ENCODE measurements at places on chromosomes 1 and 21. TPM values are rescaled to one million over a fixed set of nuclear protein-coding genes. Genes with fewer than 3 reads are reported as not detected.
A peak's percentile ranks its signal among the peaks of the same experiment; 100 is the strongest.

The CLCA4 gene
- not detected for total RNA-seq

The PLA2G2C gene
- total RNA-seq = not detected

- no peak for DNase-seq
These were observed 12.6 kb downstream of the METTL13 start for GRCh38 chr1:171794085-171794484.

DNA sequence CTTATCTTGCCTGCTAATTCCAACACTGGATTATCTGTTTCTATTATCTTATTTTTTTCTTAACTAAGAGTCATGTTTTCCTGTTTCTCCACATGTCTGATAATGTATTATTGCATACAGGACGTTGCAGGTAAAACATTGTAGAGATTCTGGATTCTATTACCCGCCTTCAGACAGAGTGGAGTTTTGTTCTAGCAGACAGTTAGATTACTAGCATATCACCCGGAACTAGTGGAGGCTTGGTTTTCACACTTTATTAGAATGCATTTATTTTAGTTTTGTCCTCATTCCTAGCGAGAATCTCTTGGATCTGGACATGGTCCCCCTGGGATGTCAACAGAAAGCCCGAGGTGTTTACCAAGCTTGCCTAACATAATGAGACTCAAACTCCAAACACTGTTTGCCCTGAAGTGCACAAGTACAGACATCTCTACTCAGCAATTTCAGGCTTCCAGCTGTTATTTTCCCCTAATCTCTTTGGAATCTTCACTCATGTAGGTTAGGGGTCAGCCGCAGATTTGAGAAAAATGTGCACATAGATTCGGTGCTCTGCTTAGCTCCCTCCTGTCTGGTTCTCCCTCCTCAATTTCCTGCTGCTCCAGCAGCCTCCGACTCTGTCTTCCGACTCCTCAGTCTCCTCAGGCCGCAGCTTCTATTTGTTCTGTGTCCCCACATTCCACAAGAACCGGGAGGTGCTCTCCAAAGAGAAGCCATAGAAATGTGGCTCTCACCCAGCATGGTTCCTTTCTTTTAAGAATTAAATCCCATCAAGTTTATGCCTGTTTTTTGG lies 36.8 kb upstream of the PTPRF start:
- DNase-seq = no peak

DNA sequence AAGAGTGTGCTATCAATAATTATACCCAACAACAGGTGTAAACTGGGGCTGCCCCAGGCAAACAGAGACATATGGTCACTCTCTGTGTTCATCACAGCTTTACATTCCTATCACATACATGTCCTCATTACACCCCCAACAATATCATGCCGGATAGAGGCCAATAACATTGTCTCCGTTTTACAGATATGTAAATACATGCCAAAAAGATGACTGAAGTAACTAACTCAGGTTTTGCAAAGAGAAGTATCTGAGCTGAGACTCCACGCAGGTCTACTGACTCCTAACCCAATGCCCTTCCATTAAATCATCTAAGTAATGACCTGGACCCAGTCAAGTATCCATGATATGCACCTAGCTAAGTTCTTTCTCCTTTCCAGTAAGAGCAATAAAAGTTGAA lies 55.0 kb downstream of the JAK1 start:
- no peak for DNase-seq

DNA sequence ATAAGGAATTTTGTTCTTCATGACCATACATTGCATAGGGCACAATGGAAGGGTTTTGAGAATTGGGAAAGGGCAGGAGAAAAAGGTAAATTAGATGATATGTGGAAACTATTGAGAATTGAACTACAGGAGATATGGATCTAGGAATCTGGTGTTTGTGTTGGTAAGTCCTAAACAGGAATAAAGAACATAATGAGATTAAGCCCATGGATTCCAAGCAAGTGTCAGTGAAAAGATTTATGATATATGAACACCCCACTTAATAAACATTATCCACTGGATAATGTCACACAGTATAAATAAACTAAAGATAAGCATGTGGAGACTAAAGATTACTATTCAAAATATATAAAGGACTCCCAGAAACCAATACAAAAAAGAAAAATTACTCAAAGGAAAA lies 98.2 kb downstream of the TNFSF18 start:
- DNase-seq = no peak

GRCh38 chr1:59150577-59151386 lies 146.1 kb upstream of the FGGY start:
- DNase-seq = peak; percentile 94

The ABCG1 gene
- 47.8 TPM for total RNA-seq

DNA sequence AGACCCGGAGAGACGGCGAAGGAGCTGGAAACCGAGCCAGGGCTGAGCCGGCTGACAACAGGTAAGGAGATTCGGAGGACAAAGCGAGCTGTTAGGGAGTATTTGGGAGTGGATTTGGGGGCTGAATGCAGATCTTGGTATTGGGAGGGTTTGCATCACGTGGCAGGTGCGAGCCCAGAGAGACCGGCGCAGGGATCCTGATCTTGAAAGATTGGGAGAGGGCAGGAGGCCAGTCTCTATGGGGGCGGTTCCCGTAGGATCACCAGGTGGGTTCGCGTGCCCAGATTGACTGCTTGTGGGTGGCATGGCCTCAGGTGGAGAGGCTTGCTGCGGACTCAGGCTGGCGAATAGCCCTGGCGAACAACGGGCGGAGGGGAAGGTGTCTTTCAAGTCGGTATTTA lies 204 bp downstream of the CIART start:
- DNase-seq = peak; percentile 81

GRCh38 chr1:41152622-41153044 lies 89.5 kb downstream of the SCMH1 start:
- no peak for DNase-seq

GRCh38 chr1:191348328-191348727 lies 809.9 kb upstream of the RGS18 start:
- no peak for DNase-seq

The FAAH gene
- total RNA-seq = 38.6 TPM

- no peak for DNase-seq
These were observed 73.8 kb downstream of the POU2F1 start for GRCh38 chr1:167294528-167294927.

DNA sequence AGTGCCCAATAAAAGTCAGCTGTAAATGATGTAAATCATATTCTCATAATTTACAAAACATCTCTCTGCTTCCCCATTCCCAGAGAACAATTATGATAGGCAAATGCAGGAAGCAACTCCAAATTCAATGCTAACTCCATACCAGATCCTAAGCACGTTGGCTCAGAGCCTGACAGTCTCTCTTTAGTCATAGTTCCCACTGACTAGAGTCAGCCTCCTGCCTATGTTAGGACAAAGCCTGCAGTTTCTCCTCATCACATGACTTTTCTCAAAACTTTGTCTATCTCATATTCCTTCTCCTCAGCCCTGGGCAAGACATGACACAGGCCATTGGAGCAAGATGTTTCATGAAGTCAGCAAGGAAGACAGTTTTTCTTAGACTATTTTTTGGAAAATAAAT lies 101.5 kb upstream of the COL24A1 start:
- DNase-seq = no peak

DNA sequence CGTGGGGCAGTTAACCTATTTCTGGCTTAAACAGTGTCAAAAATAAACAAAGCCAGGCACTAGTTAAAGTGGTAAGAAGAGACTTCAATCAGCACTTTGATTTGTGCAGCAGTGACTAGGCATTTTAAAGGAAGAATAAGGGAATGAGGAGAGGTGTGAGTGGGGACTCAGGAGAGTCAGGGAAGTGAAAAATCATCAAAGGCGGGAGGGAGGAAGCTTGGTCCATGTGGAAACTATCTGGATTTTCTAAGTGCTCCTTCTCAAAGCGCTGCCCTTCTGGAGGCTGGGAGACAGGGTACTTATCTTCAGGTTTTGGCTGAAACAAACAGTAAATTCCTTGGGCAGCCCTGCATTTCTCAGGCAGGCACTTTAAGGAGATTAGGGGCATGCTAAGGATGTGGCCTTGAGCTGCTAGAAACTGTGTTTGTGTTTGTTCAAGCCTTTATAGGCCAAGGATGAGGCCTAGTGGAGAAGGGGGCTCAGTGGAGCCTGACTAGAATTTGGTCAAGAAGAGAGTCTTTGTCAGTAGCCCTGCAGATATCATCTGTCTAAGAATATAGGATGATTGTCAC lies 486.5 kb downstream of the SIPA1L2 start:
- DNase-seq = no peak

The A3GALT2 gene
- not detected for total RNA-seq

The RORC gene
- 1.6 TPM for total RNA-seq

The C1orf115 gene
- total RNA-seq = 12.7 TPM

The ITLN1 gene
- total RNA-seq = not detected
